ENCODE measurements at places on chromosomes 6 and 20.

- DNase-seq, result no peak
Observed at GRCh38 chr6:136437246-136437645, 113.0 kb downstream of the MAP7 start.

DNA sequence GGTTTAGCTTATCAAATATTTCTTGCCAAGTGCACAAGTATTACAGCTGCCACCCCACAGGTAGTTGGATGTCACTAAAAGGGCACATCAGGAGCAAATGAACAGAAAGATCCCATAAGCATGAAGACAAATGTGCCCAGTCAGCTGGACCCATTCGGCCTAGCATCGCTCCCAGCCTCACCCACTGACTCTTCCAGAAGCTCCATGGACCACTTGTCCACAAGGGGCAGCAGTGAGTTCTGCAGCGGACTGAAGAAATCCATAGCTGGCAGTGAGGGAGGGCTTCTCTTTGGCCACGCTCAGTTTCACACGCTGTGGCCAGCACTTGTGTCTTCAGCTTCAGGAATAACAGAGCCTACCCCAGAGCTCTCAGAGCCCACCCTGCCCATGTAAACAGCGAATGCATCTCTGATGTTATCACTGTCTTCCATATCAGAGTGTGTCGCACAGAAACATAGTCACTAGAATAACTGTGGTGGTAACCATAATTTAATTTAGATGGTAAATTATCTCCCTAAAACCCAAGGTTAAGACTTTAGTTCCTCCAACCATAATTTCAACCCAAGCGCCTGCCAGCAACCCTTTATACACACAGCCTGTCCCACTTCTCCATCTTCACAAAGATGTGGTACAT lies 15.8 kb downstream of the CGA start:
- peak; percentile 66 for DNase-seq

- no peak for DNase-seq
Observed at GRCh38 chr20:9269280-9269971, 200.5 kb downstream of the PLCB4 start.

DNA sequence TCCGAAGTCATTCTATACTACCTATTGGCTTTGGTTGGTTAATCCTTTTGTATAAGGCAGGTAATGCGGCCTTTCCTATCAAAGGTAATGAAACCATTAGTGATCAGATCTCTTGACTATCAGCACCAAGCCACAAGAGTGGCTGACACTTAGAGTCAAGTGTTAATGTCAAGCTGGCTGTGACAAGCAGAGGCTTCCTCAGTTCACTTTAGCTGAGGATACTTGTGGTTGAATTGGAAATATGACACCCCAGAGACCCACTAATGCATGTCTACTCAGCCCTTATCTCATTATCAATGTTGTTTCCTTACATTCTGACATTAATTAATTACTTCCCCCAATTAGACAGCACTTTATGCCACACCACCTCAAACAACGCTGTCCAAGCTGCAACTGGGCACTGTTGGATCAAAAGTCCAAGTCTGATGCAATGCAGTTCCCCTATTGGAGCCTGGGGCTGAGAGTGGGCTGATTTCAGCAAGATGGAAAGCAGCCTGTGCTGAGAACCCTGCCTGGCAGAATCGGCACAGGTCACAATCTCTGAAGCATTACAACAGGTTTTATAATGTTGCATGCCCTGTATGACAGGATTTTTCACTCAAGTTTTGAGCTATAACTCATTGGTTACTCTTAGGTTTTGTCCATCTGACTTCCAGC lies 273.5 kb downstream of the COL12A1 start:
- no peak for DNase-seq

GRCh38 chr20:34246126-34246626 lies 5.0 kb downstream of the ASIP start:
- no peak for DNase-seq

GRCh38 chr6:31363811-31364210 lies 6.8 kb upstream of the HLA-B start:
- no peak for DNase-seq

GRCh38 chr6:13924146-13924948 lies 405 bp upstream of the RNF182 start:
- DNase-seq, result peak; percentile 38

DNA sequence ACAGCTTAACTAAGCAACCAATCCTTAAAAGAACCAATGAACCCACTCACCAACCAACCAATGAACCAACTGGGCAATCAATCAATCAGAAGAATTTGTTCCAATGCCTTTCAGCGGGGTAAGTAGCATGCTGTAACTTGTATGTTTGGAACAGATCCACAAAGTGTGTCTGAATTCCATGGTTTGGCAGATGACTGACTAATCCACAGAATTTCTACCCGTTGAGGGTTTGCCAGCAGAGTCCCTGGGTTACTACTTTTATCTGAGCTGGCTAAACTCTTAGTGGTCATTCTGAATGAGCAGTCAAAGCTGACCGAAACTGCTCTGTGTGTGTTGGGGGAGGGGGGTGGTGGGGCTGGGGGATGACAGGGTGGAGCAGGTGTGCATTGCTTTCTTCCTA lies 125.0 kb upstream of the JAG1 start:
- DNase-seq, result no peak

DNA sequence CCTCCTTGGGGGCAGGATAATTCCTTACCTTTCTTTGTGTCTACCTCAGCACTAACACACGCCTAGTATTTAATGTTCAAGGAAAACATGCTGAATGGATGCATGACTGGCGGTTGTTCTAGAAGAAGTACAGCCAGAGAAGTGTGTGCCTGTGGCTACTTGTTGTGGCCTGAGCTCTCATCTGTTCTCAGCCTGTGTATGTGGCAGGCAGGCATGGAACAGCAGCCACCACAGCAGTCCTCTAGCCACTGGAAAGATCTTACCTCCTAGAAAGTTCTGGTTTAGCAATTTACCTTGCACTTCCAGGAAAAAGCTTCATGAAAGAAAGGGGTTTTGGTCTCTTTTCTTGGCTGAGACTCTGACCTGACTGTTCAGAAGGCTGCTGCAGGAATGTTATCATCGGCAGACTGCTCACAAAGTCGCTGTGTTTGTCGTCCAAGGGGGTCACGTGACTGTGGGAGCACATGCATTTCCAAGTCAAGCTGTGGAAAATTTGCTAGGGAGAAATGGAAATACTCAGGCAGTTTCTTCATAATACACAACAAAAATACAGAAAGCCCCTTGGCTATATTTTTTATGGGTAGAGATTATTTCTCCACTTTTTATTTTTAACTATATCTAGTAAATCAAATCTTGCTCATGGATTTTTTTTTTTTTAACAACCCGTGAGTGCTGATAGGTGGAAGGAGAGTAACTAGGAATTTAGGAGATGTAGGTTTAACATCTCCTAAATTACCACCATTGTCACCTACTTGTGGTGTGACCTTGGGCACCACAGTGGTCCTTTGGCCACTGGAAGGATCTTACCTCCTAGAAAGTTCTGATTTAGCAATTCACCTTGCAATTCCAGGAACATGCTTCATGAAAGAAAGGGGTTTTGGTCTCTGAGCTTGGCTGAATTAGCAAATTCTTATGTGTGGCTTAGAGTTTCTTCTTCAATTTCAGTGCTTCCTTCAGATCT lies 110.8 kb upstream of the GPR6 start:
- no peak for DNase-seq

DNA sequence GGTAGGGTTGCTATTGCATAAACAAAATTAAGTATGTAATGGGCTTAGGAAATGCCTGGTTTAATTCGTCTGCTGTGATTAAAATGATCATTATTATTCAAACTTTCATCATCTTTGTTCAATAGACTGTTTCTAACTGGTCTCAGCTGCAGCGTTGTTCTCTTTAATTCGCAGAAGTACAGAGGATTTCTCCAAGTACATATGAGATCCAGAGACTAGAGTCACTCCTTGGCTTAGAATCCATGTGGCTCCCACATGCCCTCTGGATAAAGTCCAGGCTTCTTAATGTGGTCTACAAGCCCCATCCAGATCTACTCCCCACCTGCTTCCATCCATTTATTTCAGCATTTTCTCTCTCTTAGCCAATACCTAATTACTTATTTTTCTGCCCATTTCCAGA lies 1.1 kb upstream of the ZBTB24 start:
- DNase-seq, result no peak

GRCh38 chr6:29483186-29483585 lies 4.6 kb downstream of the MAS1L start:
- no peak for DNase-seq

GRCh38 chr6:121549736-121550135 lies 114.3 kb downstream of the GJA1 start:
- DNase-seq, result no peak

DNA sequence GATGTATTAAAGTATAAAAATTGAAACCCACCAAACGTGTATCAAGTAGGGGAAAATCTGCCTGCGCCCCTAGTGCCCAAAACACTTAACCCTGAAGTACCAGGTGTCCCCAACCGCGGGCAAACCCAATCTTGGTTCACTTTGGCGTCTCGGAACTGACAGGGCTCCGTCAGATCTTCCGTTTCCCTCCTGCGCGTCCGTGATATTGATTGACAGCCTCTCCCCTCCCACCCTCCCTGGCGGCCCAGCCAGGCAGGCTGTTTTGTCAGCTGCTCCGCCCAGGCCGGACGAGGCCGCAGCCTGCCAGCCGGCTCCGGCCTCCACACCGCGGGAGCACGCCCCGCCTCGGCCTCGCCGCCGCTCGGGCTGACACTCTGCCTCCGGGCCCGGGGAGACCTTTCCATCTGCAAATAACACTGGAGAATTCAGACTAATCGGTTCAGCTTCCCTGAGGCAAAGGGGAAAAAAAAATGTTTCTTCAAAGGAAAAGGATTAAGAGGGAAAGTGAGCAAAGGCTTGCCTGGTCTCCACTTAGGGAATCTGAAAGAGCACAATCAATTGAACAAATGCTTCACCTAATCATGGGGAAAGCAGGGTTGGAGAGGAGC lies 234.9 kb upstream of the MCHR2 start:
- peak; percentile 43 for DNase-seq

DNA sequence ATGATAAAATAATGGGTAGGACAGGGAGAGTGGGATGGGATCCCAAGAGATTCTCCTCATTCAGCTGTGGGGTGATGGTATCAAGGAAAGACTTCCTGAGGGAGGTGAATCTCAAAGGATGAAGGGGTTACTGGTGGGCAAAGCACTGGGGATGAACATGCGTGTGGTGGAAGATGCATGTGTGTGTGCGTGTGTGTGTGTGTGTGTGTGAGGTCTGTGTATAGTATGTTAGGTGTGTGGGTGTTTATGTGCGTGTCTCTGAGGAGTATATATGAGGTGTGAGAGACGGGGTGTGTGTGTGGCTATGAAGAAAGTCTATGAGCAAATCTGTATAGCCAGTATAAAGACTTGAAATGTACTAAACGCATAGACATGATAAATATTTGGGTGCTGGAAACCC lies 220.0 kb upstream of the MYLIP start:
- DNase-seq, result no peak

DNA sequence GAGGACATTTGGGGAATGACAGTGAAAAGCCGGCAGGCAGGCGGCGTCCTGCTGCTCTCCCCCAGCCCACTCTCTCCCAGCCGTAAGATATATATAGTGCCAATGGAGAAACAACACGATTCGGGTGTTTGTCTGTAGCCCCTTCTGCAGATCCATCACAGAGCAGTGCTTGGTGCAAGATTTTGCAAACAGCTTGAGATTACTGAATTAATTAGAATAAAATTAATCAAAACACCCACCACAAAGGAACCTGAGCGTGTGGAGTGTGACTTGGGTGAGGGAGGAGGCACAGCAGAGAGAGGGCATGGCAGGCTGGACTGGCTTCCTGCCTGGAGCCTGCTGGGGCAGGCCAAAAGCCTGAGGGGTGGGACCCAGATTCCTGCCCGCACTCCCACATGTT lies 28.8 kb upstream of the CCDC167 start:
- no peak for DNase-seq

DNA sequence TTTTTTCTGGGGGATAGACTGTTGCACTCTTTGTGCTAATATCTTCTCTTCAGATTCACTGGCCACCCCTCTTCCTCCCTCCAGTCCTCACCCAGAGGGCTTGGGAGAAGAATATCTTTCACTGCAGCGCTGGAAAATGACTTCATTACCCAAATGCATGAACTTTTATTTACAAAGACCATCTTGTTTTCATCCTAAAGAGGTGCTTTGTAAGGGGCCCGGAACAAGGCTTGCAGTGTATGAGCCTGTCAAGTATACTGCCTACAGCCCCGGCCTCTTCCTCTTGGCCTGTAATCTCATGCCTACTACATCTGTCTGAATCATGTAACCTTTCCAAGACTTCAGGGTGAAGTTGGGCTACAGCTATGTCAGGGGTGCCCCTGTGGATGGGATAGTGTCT lies 554 bp upstream of the LAMA4 start:
- DNase-seq, result no peak

DNA sequence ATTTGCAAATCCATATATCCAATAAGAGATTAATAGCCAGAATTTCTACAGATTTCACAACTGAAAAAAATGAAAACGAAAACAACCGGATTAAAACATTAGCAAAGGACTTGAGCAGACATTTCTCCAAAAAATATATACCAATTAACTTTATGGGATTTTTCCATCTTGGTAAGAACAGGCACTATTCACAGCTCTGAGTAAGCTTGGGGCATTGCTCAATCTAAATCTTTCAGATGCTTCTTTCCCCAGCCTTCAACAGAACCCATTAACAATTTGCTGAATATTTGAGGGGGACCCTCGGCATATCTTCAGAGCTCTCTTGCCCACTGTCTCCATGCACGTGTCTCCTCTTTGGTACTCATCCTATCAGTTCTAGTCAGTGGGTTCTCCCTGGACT lies 111.7 kb upstream of the CD93 start:
- no peak for DNase-seq

- no peak for DNase-seq
Observed at GRCh38 chr6:22925304-22925835, 356.0 kb downstream of the HDGFL1 start.

DNA sequence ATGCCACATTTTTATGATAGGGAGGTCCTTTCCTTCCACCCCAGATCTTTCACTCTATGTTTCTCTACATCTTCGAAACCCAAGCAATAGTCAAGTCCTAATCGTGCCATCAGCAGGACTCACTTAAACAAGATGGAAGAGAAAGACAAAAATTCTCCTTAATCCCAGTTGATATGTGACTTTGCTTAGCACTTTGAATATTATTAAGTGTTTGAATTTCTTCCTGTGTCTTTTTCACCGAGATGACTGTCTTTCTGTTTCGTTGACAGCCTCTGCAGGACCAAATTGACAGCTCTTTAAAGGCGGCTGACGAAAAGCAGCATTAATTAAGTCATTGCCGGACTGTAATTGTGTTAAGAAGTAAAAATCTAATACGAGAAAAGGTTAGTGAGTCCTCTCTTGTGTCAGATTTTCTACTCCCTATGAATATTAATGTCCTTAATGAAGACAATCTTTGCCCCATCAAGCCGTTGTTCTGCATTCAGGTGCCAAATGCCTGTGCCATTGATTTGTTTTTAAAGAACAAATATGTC lies 208.8 kb upstream of the TSHZ2 start:
- DNase-seq, result no peak

GRCh38 chr6:13454286-13455221 lies 32.8 kb downstream of the GFOD1 start:
- peak; percentile 91 for DNase-seq

DNA sequence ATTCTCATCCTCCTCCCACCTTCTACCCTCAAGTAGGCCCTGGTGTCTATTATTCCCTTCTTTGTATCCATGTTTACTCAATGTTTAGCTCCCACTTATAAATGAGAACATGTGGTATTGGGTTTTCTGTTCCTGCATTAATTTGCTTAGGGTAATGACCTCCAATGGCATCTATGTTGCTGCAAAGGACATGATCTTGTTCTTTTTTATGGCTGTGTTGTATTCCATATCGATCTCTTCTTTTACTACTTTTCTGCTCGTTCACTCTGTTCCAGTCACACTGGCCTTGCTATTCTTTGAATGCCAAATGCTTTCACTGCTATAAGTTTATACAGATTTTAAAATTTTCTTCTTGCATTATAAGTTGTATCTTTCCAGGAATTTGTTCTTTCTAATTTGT lies 57.7 kb downstream of the RSPH3 start:
- no peak for DNase-seq

All from stimulated activated CD4-positive, alpha-beta T cell treated with anti-CD3 and anti-CD28 coated beads, Interleukin-4, amount 100 ng/mL, for 24 hours (primary cell).